NCI-H1930 (cell line): ENCODE measurements at places on chromosomes 11 and 22.
A peak's percentile ranks its signal among the peaks of the same experiment; 100 is the strongest.

DNA sequence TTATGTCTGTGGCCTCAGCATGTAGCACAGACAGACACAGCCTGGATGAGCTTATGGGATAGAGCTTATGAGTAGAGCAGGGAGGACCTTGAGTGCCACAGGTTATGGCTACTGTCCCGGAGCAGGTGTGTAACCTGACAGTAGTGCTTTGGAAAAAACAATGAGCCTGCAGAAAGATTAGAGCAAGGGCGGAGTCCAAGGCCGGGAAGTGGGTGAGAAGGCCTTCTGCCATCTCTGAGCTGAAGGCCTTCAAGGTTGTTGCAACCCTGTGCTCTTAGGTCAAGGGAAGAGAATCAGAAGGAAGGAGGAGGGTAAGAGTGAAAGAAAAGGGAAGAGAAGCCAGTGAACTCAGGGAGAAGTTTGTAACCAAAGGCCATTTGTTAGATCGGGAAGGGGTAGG, 3.9 kb upstream of the TAGLN start:
- no peak for DNase-seq

- DNase-seq = peak; percentile 72
Measured at GRCh38 chr11:355581-356458, 13.5 kb upstream of the B4GALNT4 start.

GRCh38 chr11:2186669-2187279, 15.2 kb upstream of the TH start:
- peak; percentile 59 for DNase-seq

DNA sequence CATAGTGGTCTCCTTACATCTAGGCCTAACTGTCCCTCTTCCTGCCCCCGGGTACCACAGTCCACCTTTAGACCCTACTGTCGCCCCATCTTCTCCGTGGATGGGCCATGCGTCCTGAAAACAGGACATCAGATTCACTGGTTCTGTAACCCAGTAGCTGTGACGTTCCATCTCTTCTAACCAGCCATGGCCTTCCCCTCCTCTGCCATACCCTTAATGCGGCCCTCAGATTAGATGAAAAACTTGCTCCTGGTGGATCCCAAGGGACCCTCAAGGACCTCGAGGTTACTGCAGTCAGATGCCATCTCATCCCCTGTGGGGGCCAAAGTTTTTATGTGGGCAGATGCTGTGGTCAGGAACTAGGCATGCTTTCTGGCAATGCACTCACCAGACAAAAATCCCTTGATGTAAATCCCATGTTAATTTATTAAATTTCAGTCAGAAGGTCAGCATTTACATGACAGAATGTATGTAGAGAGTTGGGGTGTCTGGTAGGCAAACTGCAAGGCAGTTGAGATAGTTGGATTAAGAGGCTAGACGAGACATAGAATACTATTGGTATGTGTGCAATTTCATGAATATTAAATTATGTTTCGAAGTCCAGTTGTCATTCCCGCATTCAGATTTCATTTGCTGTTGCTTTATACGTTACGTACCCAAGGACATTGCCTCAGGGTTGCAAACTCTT, 64.3 kb downstream of the WNT11 start:
- DNase-seq = no peak

DNA sequence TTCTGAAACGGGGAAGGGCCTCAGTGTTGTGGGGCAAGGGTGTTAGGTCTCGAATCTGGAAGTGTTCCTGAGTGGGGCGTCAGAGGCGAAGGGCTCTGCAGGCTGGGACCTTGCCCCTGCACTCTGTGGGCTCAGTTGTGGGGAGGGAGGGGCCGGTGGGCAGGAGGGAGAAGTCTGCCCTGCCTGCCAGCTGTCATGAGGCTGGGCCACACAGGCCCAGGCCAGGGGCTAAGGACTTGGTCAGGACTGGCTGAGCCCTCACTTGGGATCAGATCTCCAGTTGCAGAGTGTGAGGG, at the start of gene CRACR2B:
Gene CRACR2B (plus strand): TSS at position 23 of the 296 bp plus-strand sequence. CDS start 689 bp downstream, outside the sequence.
- DNase-seq = no peak
